NT2/D1 (cell line): ENCODE measurements at places on chromosomes 11 and 22.

- no peak for DNase-seq
Measured at GRCh38 chr22:31871480-31871879, 72.9 kb upstream of the YWHAH start.

DNA sequence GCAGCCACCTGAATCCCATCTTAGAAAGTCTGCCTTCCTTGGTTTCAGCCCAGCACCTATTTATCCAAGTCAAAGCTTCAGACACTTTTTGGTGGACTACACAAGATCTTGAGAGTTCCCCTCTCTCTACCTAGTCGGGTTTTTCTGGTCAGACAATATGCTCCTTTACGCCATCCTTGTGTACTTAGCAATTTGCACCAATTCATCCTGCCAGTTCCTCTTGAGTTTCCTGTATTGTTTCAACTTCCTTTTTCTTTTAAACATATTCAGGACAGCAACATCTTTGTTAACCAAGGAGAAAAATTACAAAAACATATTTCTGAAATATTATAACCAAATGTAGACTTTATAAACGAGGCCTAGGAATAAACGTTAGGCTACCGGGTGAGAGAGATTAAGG, 368.2 kb upstream of the CADM1 start:
- DNase-seq, result no peak

DNA sequence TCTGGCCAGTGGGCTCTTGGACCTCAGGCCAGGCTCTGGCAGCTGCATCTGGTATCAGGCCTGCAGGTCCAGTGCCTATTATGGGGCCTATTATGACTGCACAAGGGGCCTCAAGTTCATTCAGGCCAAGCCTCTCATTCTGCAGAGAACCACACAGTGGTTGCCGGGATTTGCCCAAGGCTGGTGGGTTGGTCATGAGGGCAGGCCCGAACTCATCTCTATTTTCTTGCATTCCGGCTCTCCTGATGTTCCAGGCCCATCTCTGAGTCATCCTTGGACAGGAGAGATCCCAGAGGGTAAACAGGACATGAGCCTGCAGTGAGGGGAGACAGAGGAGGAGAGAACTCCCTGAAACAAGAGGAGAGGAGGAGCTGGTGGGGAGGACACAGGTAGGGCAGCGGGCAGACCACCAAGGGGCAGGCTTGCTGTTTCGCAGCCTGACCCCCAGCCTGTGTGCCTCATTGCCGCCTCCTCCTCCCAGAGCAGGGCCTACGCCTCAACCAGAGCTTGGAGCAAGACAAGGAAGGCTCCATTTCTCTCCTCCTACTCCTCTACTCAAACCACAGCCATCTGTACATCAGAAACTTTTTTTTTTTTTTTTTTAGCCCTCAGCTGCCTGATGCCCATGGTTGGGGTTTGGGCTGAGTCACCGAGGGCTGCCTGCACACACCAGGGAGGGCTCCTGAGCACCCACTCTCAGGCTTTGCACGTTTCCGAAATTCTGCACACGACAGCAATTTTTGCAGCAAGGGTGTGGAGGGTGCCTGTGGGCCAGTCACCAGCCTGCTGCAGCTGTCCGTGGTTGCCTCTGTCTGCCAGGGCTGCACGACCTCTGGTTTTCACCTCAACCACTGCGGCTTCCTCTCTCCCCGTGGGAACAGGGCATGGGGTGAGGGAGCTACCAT, 12.7 kb upstream of the TREH start:
- no peak for DNase-seq

DNA sequence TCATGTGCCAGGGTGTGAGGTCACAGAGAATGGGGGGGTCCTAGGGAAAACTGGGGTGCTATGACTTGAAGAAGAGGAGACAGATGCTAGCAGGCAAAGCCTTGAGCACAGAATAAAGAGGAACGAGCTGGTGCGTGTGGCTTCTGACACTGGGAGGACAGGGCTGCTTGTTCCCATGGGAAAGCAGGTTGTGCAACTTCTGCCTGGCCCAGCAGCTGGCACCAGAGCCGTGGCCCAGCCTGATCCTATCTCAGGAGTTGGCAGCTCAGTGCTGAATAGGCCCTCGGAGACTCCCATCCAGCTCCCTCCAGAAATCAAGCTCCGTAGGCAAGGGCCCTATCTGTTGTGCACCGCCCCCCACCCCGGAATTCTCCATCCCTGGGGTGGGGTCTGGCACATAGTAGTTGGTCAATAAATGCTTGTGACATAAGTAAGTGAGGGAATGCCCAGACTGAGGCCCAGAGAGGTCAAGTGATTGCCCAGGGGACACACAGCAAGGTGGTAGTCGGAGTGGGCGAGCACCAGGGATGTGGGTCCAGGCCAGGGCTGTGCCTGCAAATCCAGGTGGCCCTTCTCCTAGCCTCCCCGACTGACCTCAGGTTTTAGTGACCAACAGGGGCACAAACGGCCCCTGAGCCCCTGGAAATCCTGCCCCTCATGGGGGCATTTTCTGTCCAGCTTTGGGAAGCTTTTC, 19.5 kb upstream of the FADD start:
- no peak for DNase-seq
